ENCODE measurements at places on chromosomes 4 and X. TPM values are rescaled to one million over a fixed set of nuclear protein-coding genes. Genes with fewer than 3 reads are reported as not detected.

DNA sequence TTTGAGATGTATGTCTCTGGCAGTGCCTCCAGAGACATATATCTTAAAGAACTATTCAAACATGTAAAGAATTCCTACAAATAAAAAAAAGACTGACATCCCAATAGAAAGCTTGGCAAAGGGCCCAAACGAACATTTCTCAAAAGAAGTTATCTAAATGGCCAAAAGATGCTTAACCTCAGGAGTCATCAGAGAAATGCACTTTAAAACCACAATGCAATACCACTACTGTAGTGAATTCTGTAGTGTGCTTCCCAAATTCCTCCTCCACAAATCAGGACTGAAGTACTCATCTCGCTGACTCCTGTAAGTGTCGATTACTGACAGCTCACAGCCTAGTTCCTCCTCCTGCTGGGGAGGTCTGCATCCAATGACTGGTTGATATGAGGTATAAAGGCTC, 129.0 kb upstream of the MAMLD1 start:
- DNase-seq: no peak
- H3K4me1 ChIP-seq: no peaks in the 10 kb centered on the region
- no peak overlapping the region for H3K4me3 ChIP-seq
- no peak overlapping the region for H3K27ac ChIP-seq

GLRA3 gene
- not detected for total RNA-seq

RIPPLY1 gene
- total RNA-seq: not detected

TACR3 gene
- total RNA-seq: not detected

DNA sequence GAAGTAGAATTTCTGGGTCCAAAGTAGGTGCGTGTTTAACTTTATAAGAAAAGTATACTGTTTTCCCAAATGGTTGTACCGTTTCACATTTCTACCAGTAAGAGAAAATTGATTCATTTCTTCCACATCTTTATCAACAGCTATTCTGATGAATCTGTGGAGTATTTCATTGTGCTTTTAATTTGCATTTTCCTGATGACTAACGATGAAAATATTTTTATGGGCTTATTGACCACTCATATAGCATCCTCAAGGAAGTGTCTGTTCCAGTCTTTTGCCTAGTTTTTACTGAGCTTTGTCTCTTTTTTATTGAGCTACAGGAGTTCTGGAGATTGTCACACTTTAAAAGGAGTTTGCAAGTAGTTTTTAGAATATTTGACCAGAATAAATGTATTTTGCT, 92.6 kb downstream of the ASB9 start:
- no peak overlapping the region for H3K4me3 ChIP-seq
- H3K4me1 ChIP-seq: no peaks in the 10 kb centered on the region

HSFX2 gene
- not detected for total RNA-seq

DNA sequence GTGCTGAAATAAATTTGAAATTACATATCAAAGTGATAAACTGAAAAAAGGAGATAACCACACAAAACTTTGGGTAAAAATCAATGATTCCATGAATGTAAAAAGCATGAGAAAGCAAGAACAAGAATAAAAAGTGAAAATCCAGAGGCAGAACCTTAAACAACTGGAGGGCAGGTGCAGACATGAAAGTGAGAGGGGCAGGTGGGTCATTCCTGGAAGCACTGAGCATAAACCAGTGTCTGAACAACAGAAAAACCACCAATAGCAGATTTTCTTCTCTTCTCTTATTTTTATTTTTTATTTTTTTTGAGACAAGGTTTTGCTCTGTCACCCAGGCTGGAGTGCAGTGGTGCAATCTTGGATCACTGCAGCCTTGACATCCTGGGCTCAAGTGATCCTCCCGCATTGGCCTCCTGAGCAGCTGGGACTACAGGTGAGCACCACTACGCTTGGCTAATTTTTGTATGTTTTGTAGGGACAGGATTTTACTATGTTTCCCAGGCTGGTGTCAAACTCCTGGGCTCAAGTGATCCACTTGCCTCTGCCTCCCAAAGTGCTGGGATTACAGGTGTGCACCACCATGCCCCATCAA, 46.8 kb upstream of the GPR78 start:
- DNase-seq: no peak
- H3K4me1 ChIP-seq: no peaks in the 10 kb centered on the region
- no peak overlapping the region for H3K27ac ChIP-seq
- no peaks in the 10 kb centered on the region for H3K27me3 ChIP-seq
- no peak overlapping the region for H3K4me3 ChIP-seq
- H3K36me3 ChIP-seq: no peaks in the 10 kb centered on the region

- H3K4me3 ChIP-seq: no peak overlapping the region
- no peaks in the 10 kb centered on the region for H3K27me3 ChIP-seq
- H3K27ac ChIP-seq: no peak overlapping the region
- no peaks in the 10 kb centered on the region for H3K36me3 ChIP-seq
- H3K4me1 ChIP-seq: no peaks in the 10 kb centered on the region
Measured at GRCh38 chr4:15744016-15744545, 34.0 kb upstream of the CD38 start.

- no peaks in the 10 kb centered on the region for H3K36me3 ChIP-seq
- DNase-seq: no peak
- no peaks in the 10 kb centered on the region for H3K4me1 ChIP-seq
- no peak overlapping the region for H3K27ac ChIP-seq
- no peak overlapping the region for H3K4me3 ChIP-seq
- no peaks in the 10 kb centered on the region for H3K27me3 ChIP-seq
Measured at GRCh38 chr4:130675266-130675665, 1579.3 kb downstream of the C4orf33 start.
